ENCODE measurements at places on chromosomes 3 and 15.

GRCh38 chr15:58019503-58020376, 45.8 kb downstream of the ALDH1A2 start:
- DNase-seq = no peak

- DNase-seq = no peak
These were observed 304.8 kb upstream of the STAC start for GRCh38 chr3:36075491-36075890.

GRCh38 chr3:71942432-71943187, 157.7 kb upstream of the PROK2 start:
- no peak for DNase-seq

DNA sequence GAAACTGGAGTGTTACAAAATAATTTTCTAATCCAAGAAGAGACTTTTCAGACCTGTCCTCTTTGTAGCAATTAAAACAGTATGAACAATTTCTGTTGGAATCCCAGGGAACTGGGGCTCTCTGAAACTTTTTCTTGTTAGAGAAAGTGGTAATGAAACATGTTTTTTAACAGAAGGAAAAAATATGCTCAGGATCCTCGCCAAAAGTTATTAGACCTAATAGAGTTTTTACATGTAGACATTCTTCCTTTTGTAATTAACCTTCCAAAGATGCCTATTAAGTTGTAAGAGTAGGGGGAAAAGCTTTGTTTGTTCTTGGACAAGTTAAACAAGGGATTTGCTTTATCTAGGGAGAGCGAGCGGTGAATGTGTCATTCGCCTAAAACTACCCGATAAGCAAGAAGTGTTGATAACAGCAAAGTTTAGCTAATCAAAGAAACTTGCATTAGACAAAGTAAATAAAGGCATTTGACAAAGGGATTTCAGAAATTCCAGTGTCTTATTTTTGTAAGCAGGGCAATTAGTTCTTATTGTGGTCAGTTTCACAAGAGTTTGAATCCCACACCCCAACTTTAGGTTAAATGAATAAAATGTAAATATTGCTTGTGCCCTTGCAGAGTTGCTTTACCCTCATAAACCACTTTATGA, 2.3 kb downstream of the RARB start:
- DNase-seq = no peak

GRCh38 chr3:114421204-114421603, 127.4 kb downstream of the TIGIT start:
- DNase-seq = no peak

Measured in stimulated activated CD8-positive, alpha-beta memory T cell treated with anti-CD3 and anti-CD28 coated beads, Interleukin-7, amount 100 ng/mL, for 1 hour (primary cell).